ENCODE measurements at places on chromosomes 5 and 9.

GRCh38 chr9:99146574-99146973 lies 41.7 kb downstream of the TGFBR1 start:
- DNase-seq, result no peak

- no peak for DNase-seq
These were observed 322.2 kb upstream of the GRIA1 start for GRCh38 chr5:153168241-153168640.

GRCh38 chr9:135093111-135093510 lies 5.6 kb downstream of the OLFM1 start:
- DNase-seq, result no peak

DNA sequence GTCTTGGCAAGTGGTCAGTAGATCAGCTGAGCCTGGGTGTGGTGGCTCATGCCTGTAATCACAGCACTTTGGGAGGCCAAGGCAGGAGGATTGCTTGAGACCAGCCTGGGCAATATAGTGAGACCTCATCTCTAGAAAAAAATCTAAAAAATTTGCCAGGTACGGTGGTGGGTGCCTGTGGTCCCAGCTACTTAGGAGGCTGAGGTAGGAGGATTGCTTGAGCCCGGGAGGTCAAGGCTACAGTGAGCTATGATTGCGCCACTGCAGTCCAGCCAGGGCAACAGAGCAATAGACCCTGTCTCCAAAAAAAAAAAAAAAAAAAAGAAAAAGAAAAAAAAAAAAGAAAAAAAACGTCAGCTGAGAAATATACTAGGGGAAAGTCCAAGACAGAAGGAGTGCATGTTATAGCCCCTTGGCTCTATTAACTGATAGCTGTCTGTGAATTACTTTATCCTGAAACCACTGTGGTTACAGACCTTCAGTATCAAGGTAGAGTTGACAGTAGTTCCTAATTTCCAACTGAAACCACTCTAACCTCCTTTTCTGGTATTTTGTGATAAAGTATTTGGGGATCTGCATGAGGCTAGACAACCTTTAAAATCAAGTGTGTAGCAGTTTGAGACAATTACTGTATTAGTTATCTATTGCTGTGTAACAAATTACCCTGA lies 2.3 kb upstream of the INIP start:
- no peak for DNase-seq

- no peak for DNase-seq
These were observed 1290.3 kb upstream of the CDH9 start for GRCh38 chr5:28328681-28329080.

GRCh38 chr5:56369361-56369811 lies 136.3 kb upstream of the ANKRD55 start:
- no peak for DNase-seq

GRCh38 chr5:82786748-82787147 lies 290.4 kb downstream of the TMEM167A start:
- no peak for DNase-seq

- no peak for DNase-seq
These were observed 1145.3 kb downstream of the EFNA5 start for GRCh38 chr5:106525438-106525837.

DNA sequence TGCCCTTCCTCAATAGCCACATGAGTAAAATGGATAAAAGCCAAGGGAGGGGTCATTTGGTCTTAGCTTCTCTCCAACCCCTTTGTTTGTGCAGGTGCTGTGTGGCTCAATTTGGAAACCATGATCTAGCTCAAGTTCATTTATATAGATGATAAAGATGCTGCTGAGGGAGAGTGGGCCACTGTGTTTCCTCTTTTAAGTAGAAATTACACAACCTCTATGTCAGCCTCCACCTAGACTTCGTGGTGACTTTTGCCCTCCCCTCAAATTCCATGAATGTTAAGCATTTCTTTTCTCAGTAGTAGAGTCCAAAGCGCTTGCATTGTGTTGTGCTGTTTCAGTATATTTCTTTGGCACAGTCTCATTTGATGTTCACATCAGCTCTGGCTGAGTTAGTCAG lies 241.4 kb downstream of the ARHGAP26 start:
- DNase-seq, result no peak

DNA sequence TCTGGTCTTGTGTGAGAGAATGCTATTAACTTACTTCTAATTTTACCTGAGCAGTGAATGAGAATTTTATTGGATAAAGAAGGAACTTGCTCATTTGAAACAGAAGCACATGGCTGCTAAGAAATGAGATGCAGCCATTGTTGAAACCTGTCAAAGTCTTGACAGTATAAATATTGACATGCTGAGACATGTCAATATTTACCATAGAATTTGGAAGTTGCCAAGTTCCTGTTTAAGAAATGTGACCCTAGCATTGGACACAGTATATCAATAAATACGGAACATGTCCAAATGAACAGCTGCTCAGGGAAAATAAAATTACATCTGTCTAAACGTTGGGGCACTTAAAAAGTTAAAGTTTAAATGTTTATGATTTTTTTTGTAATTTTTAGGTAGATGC lies 7.8 kb downstream of the XRCC4 start:
- no peak for DNase-seq

GRCh38 chr9:98532574-98532973 lies 176.2 kb downstream of the GABBR2 start:
- no peak for DNase-seq

DNA sequence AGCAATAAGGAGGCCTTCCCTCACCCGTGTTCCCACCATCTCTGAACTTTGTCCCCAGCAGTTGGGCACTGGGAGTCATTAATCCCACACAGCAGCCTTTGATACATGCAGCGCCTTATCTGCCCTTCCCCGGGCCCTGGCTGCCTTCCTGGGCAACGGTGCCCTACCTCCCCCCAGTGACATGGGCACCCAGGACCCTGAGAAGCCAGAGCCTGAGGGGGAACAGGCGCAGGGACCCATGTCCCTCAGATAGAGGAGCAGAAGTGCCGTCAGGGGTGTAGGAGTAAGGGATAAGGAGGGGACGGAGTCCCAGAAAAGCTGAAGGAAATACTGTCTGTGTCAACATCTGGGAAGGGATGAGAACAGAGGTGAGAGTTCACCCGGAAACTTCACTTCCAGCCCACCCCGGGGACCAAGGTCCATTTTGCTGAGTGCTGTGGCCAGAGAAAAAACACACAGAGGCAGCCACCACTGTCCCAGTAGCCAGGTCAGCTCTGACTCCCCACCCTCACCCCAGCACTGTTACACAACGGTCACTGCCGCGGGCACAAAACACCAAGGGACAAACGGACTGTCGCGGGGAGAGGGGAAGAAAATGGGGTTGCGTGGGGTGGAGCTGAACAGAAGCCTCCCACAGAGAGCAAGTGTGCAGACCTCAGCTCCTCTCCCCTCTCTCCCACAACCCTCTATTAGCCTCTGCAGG lies 3.8 kb downstream of the PCDH1 start:
- no peak for DNase-seq

- DNase-seq, result no peak
These were observed 2.2 kb downstream of the PLCXD3 start for GRCh38 chr5:41508186-41508585.

GRCh38 chr5:173963867-173964441 lies 25.0 kb upstream of the C5orf47 start:
- DNase-seq, result peak; percentile 45

- no peak for DNase-seq
These were observed 26.8 kb downstream of the FYB1 start for GRCh38 chr5:39192450-39193160.

GRCh38 chr5:132371603-132371994 lies 2.1 kb downstream of the SLC22A5 start:
- no peak for DNase-seq

DNA sequence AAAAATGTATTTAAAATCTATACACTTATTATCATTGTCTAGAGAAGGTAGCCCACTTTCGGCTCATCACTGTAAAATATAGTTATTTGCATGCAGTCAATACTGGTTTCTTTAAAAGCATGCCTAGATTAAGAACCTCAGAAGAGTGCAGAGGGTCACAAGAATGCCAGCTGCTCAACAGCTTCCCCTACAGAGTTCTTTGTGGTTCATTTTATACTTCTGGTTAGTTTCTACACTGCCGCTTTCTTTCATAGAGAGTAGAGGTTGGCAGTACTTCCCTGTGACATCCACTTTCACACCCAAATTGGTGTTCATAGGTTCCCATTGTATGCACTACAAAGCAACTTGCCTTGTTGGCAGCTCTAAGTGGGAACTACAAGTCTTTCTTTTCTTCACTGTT lies 137.3 kb downstream of the KIAA0825 start:
- no peak for DNase-seq

DNA sequence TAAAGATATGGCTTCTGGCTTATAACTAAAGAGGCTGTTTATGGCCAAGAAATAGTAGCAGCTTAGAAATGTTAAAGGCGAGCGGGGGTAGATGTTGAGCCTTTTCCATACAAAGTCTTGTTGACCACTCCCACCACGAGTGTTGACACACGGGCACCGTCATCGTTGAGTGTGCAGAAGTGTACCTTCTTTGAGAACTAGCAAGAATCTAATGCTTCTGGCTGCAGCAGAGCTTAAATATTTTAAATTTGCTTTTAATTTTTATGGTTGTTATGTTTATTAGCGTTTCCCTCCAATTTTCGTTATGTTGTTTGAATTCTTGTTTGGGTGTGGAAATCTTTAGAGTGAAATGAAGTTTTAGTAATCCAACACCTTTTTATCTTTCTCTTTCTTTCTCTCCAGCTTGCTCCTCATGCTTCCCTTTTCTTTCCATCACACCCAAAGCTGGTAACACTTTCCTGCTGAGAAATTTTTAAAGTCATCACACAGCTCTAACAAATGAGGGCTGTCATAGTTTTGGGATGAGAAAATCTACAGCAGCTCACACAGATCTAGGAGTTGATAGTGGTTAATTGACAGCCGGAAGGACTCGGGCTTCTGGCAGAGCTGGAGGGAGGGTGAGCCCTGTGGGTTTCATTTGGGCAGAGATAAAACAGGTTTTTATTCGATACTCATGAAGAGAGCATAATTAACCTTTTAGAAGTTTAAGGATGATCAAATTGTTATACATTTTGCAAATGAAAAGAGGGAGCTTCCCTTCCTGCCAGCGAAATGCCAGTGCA lies 120.1 kb upstream of the ZNF608 start:
- no peak for DNase-seq

DNA sequence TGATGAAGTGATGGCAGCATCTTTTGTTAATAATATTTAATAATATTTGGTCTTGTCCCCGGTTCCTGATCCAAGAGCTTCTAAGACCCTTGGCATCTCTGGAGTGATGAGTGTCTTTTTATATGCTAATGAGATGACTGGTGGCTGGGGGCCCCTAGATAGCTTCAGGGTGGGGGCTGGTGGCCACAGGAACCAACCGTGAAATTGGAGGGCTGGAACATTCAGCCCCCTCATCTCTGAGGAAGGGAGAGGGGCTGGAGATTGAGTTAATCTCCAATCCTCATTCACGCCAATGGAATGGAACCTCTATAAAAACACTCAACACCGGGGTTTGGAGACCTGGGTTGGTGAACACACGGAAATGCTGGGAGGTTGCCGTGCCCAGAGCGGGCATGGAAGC lies 78.2 kb upstream of the RAPGEF1 start:
- DNase-seq, result no peak

DNA sequence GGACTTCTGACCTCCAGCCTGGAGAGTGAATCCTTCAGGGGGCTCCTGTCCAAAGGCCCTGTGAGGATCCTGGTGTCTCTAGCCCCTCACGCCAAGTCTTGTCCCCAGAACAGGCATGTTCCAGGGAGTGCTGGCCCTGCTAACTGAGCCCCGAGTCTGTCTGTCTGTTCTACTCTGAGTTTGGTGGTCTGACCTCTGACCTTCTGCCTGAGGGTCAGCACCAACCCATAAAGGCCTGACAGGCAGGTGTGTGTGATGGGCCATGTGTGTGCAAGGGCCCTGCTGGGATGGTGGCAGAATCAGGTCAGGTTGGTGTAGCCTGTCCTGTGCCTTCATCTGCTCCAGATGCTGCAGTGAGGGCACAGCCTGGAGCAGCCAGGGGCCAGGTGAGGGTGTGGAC lies 46.3 kb downstream of the PHF2 start:
- DNase-seq, result no peak

DNA sequence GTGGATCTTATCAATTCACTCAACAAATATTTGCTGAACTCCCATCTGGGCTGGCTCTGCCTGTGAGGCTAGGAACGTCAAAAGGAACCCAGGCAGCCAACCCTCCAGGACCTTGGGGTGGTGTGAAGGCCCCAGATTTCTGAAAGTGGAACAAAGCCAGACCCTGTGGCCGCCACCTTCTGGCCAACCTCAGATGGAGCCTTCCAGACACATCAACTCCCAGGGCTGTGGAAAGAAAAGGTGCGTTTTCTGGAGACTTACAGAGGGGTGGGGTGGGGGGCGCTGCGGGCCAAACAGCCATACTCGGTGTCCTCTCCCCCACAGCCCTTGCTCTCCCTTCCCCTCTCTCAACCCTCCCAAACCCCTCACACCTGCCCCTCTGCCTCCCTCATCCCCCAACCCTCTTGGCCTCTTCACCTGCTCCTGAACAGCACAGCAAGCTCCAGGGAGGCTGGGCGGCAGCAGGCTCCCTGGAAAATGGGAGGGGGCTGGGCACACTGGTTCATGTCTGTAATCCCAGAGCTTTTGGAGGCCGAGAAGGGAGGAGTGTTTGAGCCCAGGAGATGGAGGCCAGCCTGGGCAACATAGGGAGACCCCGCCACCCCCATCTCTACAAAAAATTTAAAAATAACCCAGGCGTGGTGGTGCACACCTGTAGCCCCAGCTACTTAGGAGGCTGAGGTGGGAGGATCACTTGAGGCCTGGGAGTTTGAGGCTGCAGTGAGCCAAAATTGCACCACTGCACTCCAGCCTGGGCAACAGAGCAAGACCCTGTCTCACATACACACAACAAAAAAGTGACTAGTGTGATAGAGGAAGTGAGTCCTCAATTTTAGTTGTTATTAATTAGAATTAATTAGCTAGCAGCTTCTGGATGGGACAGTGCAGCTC lies 45.0 kb upstream of the PRRC2B start:
- no peak for DNase-seq

DNA sequence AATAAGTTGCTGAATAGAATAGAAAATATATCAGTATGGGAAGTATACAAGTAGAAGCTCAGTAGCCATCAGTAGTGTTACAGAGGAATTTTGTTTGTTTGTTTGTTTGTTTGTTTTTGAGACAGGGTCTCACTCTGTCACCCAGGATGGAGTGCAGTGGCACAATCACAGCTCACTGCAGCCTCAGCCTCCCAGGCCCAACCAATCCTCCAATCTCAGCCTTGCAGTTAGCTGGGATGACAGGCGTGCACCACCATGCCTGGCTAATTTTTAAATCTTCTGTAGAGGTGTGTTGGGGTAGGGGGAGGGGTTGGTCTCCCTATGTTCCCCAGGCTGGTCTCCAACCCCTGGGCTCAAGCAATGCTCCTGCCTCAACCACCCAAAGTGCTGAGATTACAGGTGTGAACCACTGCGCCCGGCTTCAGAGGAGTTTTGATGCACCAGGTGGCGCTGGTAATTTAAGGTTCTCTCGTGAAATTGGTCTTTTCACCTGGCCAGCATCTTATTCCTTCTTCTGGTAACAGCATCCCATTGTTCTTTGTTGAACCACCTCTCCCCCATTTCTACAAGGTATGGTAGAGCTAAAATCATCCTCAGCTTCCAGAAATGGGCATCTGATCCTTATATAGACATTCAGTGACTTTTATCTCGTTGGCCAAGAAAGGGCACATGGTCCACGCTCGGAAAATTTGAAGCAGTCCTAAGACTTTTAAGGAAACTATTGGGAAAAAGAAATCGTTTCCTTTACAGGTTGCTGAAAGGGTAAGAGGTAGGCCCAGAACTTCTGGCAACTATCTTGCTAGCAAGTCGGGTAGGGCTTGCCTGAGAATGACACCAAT lies 157.1 kb downstream of the ARRDC3 start:
- DNase-seq, result no peak

GRCh38 chr5:75468593-75468992 lies 42.8 kb downstream of the CERT1 start:
- DNase-seq, result no peak

GRCh38 chr9:27527702-27528075 lies 1.9 kb downstream of the MOB3B start:
- DNase-seq, result no peak

- DNase-seq, result no peak
These were observed 2.4 kb upstream of the CATSPER3 start for GRCh38 chr5:134965271-134965825.
